Left renal cortex interstitium (tissue), 4 donors: ENCODE measurements at places on chromosomes 7 and 10. TPM values are rescaled to one million over a fixed set of nuclear protein-coding genes. Genes with fewer than 3 reads are reported as not detected.

OR6B1 gene
- not detected for polyA plus RNA-seq

GIMAP4 gene
- 22.9 TPM for polyA plus RNA-seq

GPC2 gene
- 16.5 TPM for polyA plus RNA-seq

ELMO1 gene
- polyA plus RNA-seq, result 9.2 TPM

ZNF33B gene
- 36.8 TPM for polyA plus RNA-seq

IFIT2 gene
- polyA plus RNA-seq, result 7.2 TPM

NPSR1 gene
- not detected for polyA plus RNA-seq

CNTNAP2 gene
- 26.8 TPM for polyA plus RNA-seq

COBL gene
- polyA plus RNA-seq, result 16.1 TPM

TMEM270 gene
- polyA plus RNA-seq, result not detected

ZPBP gene
- polyA plus RNA-seq, result 0.43 TPM

TBX20 gene
- polyA plus RNA-seq, result not detected

STEAP2 gene
- 10.0 TPM for polyA plus RNA-seq

DNA sequence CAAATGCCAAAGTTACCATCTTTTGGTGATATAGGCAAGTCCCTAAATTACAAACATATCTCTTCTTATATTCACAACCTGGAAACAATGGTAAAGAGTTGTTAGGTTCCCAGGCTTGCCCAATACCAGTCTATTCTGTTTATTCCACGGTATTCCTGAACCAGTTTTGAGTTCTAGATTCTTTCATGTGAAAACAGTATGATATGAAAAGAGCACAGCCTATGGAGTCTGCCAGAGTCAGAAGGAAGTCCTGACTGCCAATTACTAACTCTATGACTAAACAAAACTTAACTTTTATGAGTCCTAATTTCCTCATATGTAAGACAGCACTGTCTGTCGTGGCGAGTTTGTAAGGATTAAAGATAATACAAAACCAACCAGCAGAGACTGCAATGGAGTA, 5.6 kb downstream of the ABI1 start:
- DNase-seq, result no peak

DNA sequence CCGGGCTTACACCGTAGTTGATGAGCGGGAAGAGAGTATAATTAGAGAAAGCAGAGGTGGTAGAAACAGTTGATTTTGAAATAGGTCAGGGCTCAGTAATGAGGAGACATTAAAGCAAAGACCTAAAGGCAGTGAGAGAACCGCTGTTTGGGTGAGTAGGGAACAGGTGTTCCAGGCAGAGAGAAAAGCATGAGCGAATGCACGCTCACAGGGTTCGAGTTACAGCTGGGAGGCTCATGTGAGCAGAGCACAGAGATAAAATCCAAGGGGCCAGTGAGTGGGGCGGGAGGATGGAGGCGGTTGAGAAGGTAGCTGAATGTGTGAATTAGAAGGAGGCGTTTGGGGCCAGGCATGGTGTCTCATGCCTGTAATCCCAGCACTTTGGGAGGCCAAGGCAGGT, 39.9 kb downstream of the APBB1IP start:
- DNase-seq, result no peak

DNA sequence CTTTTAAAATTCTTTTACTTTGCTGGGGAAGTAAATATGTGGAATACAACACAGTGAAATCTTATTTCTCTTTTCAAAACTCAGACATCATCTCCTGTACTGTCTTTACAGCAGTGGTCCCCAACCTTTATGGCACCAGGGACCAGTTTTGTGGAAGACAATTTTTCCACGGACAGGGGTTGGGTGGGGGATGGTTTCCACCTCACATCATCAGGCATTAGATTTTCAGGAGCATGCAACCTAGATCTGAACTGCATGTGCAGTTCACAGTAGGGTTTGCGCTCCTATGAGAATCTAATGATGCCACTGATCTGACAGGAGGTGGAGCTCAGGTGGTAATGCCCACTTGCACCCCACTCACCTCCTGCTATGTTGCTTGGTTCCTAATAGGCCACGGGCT, 12.2 kb downstream of the TMEM60 start:
- no peak for DNase-seq

- DNase-seq, result no peak
These were observed 13.2 kb downstream of the BAMBI start for GRCh38 chr10:28690545-28690944.

GRCh38 chr7:130096243-130096827, 26.0 kb downstream of the KLHDC10 start:
- DNase-seq, result no peak

- DNase-seq, result no peak
These were observed 3.2 kb downstream of the PARP12 start for GRCh38 chr7:140059273-140060242.

GRCh38 chr7:3067606-3068380, 24.1 kb upstream of the CARD11 start:
- no peak for DNase-seq

- no peak for DNase-seq
These were observed 61.8 kb downstream of the LGI1 start for GRCh38 chr10:93819520-93819919.

DNA sequence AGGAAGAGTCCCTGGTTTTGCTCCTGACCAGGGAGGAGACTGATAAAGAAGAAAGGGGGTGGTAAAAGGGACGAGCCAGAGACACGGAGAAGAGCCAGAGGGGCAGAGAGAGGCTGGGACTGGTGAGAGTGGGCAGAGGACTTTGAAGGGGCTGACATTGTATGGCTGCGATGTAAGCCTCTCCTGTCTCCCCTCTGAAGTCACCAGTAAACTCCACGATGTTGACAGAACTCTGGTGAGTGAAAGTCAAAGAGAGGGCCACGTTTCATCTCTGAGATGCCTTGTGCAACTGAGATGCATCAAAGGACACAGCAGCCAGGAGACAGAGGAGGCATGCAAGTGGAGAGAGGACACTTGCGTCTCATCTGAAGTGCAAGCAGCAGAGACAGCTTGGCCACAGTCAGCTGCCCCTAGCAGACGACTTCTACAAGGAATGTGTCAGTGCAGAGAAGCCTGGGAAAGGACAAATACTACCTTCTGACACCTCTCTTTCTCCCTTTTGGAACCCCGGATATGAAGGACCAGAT, 54.3 kb downstream of the SMKR1 start:
- no peak for DNase-seq

DNA sequence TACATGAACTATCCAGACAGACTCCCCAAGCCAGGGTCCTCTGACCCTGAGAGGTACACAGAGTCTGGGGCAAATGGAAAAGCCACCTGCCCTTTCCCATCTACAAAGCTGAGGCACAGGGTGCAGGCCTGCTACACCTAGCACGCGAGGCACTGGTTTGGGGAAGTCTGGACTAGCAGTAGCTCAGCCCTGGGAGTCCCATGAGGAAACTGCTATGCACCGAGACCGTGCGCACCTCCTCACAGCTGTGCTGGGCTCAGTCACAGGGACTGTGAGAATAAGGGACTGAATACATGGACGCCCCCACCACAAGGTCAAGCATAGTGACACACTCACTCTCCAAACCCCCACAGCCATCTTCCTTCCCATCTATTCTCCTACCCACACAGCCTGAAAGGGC, 8.2 kb downstream of the MAT1A start:
- no peak for DNase-seq

GRCh38 chr7:28258240-28258639, 77.6 kb upstream of the JAZF1 start:
- DNase-seq, result no peak

DNA sequence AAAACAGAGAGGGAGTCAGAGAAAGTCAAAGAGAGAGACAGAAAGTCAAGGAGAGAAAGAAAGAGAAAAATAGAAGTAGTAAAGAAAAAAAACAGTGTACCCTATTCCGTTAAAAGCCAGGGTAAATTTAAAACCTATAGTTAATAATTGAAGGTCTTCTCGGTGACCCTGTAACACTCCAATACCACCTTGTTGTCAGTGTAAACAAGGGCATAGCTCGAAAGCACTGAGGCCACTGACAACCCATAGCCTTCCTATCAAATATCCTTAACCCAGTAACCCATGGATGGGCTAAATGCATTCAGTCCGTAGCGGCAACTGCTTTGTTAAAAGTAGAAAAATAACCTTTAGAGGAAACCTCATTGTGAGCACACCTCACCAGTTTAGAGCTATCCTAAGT, 100.4 kb downstream of the ZNF467 start:
- DNase-seq, result no peak

- no peak for DNase-seq
These were observed 31.2 kb downstream of the FOXK1 start for GRCh38 chr7:4713183-4713784.

GRCh38 chr7:57305192-57305748, 144.7 kb upstream of the ZNF716 start:
- no peak for DNase-seq

DNA sequence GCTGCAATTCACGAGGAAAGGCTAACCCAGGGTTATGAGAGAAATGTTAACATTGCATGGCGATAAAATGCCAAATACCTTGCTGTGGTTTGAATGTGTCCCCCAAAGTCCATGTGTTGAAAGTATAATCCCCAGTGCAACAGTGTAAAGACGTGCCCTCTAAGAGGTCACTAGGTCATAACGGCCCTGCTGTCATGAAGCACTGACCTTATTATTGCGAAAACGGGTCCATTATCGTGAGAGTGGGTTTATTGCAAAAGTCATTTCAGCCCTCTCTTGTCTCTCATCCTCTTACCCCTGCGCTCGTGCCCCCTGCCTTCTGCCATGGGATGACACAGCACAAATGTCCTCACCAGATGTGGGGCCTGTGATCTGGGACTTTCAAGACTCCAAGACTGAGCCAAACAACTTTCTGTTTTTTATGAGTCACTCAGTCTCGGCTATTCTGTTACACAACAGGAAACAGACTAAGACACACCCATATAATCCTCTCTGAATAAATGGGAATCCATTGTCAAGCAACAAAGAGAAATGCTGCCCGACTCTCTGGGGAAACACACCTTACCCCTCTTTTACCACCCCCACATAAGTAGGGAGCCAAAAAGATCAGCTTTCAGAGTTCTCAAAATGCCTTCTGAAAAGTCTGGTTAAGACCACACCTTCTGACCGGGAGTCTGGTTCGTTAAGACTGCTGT, 73.1 kb upstream of the UCN3 start:
- no peak for DNase-seq

GRCh38 chr10:105148921-105149320, 507.8 kb downstream of the SORCS3 start:
- DNase-seq, result no peak

DNA sequence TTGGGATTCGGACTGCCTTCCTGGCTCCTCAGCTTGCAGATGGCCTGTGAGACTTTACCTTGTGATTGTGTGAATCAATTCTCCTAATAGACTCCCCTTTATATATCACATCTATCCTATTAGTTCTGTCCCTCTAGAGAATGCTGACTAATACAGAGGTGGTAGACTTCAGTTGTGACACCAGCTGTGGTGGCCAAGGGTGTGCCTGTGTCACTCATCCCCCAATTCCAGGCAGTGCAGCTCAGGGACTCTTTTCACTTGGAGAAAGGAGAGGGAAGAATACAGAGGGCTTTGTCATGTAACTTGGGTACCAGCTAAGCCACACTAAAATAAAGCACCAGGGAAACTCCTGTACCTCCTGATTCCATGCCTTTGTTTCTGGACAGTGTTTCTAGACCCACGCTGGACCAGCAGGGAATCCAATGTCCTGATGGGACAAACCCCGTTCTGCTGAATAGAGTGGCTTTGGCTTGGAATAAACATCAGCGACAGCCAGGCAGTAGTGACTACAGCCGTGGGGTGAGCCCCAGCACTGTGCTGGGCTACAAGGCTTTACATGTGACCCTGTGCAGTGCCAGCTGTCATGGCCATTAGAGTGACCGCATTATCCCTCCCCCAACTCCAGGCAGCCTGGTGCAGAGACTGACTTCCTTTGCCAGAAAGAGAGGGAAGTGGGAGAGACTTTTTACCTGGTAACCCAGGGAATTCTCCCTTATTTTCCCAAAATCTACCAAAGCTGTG, 233.6 kb downstream of the ANK3 start:
- no peak for DNase-seq

DNA sequence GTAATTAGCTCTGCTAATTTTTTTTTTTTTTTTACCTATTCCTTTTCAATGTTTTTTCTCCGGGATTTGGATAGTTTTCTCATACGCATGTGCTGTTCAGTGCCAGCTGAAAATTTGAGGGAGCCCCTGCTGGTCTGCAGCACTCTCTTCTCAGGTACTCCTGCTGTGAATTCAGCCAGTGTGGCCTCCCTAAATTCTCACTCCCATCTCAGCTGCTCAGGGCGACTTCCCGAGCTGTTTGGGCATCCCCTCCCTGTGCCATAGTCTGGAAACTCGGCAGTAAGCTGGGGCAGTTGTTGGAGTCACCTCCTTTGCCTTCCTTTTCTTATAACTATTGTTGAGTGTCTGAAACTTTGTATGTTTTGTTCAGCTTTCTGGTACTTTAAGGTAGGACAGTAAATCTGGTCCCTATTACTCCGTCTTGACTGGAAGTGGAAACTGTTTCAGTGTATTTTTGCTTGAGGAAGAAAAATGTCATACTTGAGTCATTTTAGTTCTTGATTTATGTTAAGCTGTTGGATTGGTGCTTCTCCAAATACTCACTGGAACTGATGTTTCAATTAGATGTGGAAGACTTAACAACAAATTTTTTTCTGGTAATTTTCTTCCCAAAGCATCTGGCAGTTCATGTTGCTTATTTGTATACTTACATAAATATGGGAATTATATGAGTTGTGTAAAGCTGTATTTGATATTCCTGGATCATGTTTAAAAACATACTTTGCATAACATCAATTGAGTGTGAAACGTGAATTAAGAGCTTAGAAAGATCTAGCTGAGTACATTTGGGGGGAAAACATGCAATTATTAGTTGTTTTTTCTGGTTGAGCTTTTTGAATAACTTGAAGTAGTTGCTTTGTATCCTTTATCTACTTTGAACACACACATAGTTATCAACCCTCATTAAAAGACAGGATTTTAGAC, 33.7 kb downstream of the MINPP1 start:
- DNase-seq, result no peak

- peak; percentile 28 for DNase-seq
These were observed 1.4 kb upstream of the THSD7A start for GRCh38 chr7:11833431-11833830.

DNA sequence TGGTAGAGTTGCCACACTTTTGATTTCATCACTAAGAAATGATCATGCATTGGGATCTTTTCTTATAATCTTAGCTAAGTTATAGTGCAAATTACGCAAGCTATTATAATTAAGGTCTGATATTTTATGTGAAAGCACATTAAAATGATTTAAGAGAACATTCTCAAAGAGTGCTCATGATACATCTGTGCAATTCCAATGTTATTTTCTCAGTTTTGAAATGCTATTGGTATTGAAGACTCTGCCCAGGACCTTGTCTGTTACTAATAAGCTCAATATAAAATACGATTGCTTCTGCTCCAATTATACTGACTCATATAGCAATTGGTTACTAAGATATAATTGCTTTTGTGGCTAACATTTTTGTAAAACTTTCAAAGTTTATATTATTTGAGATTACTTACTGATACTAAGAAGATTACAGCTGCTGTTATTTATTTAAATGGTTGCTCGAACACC, 180.9 kb downstream of the ADAM12 start:
- DNase-seq, result no peak
